ENCODE measurements at places on chromosomes 2 and 18.

DNA sequence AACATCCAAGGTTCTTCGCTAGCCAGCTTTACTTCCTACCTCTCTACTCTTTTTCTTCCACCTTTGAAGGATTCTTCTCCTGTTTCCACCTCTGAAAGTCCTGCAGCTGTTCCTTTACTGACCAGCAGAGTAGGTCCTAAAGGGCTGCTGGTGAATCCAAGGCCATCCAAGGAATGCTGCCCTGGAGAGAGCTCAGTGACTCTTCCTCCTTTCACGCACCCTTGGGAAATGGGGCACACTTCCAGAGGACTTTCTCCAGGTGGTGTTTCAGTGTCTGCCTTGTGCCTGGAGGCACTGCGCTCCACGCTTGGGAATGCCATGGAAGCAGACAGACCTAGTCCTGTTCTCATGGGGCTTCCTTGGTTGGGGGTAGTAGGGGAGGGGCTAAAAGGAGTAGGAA, 45.4 kb downstream of the SLC16A14 start:
- no peak overlapping the region for H3K27ac ChIP-seq
- H3K27me3 ChIP-seq, result no peaks in the 10 kb centered on the region
- H3K36me3 ChIP-seq, result no peaks in the 10 kb centered on the region
- DNase-seq, result no peak
- no peaks in the 10 kb centered on the region for H3K4me1 ChIP-seq

DNA sequence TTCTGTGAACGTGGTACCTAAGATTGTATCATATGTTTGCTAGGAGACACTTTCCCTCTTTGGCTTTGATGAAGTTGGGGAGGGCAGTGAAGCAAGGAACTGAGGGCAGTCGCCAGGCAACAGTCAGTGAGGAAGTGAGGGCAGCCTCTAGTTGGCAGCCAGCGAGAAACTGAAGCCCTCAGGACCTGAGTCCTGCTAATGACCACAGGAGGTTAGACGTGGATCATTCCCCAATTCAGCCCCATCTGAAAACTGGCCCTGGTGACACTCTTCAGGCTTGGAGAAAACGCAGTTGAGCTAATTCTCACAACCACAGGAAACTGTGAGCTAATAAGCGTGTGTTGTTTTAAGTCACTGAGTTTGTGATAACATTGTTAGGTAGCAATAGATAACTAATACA, 84.5 kb upstream of the REG3G start:
- no peak overlapping the region for H3K27ac ChIP-seq
- no peaks in the 10 kb centered on the region for H3K27me3 ChIP-seq
- DNase-seq, result no peak
- H3K36me3 ChIP-seq, result no peaks in the 10 kb centered on the region

DNA sequence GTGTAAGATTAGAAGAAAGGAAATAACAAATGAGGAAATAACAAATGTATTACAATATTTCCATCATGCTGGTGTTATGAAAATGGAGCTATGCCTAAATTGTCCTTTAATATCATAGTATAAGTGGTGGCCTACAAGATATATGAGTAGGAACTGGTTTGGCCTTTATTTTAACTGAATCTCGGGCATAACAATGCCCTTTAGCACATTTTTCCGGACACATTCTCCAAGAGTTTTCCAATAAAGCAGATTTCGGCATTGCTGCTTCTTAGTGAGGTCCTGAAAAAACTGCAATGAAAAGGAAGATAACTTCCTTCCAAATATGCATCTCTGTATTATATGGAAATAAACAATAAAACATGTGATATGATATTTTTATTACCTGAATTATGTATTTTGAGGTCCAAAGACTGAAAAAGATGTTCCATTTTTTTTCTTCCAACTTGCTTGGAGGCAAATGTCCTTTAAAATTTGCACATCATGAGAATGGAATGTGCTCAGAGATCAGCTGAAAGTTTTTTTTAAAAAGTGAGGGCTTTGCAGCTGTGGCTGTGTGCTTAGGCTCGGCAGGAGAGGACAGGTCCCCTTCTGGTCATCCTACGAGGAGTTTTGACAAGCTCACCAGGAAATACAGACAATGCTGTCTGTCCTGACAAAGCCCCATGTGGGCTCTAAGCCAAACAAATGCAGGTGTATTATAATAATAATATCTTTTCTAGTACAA, 132.3 kb upstream of the RND3 start:
- H3K27ac ChIP-seq, result no peak overlapping the region
- DNase-seq, result no peak
- no peaks in the 10 kb centered on the region for H3K36me3 ChIP-seq
- no peak overlapping the region for H3K4me3 ChIP-seq

- H3K27me3 ChIP-seq, result no peaks in the 10 kb centered on the region
- no peak overlapping the region for H3K4me3 ChIP-seq
- no peak for DNase-seq
- no peaks in the 10 kb centered on the region for H3K36me3 ChIP-seq
These were observed 49.3 kb downstream of the BIN1 start for GRCh38 chr2:127057371-127058245.
